ENCODE measurements at places on chromosomes 7 and 10.

DNA sequence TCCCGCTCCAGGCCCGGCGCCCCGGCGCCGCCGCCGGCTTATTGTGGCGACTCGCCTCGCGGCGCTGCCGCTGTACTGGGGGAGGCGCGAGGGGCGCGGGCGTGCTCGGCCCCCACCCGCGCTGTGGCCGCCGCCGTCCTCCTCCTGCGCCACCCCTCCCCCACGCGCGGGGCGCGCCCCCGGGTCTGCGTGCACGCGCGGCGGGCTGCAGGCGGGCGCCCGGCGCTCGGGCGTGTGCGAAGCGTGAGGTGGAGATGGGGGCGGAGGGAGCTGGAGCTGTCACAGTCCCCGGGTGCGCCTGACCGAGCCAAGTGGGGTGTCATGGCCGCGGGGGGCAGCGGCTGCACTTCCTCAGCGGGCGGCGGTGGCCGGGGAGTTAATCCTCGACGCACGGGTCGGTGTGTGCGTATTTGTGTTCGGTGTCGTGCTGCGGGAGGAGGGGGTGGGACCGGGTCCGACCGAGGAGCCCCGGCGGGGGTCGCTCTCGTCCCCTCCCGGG is 672 bp downstream of the LCOR start:
- DNase-seq, result peak; percentile 71

- no peak for DNase-seq
Measured at GRCh38 chr10:13904064-13904463, 317.3 kb downstream of the PRPF18 start.

DNA sequence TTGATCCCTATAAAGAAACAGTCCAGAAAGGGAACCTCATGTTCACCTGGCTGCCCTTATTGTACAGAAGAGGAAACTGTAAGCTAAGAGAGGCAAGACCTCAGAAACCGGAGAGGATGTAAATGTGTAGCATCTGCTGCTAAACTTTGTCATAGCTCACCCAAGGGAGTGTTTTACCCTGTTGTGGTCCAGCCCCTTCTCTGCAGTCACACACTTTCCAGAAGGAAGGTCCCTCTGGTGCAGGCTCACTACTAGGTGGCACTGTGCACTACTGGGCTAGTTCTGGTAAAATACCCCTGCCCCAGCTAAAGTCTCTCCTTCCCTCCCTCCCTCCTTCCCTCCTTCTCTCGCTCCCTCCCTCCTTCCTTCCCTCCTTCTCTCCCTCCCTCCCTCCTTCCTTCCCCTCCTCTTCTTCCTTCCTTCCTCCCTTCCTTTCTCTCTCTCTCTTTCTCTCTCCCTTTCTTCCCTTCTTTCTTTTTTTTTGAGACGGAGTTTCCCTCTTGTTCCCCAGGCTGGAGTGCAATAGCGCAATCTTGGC is 42.5 kb upstream of the LCOR start:
- DNase-seq, result no peak

DNA sequence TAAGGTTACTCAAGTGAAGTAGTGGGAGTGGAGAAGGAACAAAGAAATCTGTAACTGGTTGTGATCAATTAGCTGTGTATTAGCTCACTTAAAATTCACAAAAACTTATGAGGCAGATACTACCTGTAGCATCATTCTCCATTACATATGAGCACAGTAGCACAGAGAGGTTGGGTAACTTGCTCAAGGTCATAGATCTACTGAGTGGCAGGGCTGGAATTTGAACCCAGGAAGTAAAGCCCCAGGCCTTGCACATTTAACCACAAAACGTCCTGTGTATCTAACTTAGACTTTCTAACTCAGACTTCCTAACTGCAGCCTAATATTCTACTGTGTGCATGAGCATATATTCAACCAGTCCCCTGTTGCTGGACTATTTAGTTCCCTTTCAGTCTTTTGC is 5.6 kb upstream of the SLF2 start:
- no peak for DNase-seq

GRCh38 chr7:131466735-131467365 is 89.6 kb downstream of the PODXL start:
- DNase-seq, result no peak

DNA sequence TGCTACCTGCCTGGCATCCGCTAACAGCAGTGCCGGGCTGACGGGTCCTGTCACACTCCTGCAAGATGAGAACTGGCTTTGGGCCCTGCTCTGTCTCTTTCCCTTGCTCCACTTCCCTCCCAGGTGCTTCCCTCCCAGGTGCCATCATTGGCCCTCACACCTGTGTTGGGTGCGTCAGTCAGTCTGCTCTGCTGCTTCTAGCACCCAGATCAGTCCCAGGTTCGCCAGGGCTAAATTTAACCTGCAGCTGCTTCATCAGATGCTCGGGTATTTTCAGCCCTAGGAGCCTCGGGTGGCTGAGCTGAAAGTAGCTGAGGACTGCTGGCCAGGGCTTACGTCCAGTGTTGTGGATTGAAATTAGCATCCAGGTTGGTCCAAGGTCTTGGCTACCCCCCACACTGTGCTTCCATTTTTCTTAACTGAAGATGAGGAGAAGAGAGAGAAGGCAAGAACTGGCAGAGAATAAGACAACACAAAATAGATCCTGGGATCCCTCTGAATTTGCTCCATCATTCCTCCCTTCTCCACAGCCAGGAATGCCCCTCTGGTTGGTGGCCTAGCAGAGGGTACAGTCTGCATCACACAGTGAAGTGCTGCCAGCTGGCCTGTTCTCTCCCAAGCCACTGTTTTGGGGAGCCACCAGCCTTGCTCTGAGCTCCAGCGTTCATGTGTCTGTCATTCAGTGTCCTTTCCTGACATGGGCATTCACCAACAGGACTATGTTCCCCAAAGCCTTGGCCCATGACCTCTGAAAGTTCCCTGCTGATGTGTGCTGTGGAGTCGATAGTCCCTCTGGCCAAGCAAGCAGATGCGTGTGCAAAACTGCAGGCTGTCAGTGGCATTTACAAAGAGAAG is 65.9 kb upstream of the SYPL1 start:
- DNase-seq, result no peak

DNA sequence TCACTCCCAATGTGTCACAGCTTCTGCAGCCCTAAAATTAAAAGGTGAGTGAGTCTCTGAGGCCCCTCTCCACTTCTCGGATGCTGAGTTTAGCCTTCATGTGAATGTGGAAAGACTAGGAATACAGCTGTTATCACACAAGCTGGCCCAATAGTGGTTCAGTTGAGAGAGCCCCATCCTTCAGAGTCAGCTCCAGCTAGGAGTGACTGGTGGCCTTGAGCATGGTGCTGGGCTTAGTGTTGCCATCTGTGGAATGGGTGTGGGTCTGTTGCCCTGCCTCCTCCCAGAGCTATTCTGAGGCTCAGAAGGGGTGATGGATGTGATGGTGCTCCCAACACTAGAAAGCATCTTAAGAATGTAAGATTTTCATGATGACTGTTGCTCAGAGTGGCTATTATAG is 55.8 kb downstream of the FIGNL1 start:
- no peak for DNase-seq

GRCh38 chr7:51227861-51228260 is 88.7 kb downstream of the COBL start:
- no peak for DNase-seq

GRCh38 chr7:128829391-128830166 is 627 bp upstream of the FLNC start:
- DNase-seq, result no peak
